Panc1 (cell line): ENCODE measurements at places on chromosomes 5 and 9.

DNA sequence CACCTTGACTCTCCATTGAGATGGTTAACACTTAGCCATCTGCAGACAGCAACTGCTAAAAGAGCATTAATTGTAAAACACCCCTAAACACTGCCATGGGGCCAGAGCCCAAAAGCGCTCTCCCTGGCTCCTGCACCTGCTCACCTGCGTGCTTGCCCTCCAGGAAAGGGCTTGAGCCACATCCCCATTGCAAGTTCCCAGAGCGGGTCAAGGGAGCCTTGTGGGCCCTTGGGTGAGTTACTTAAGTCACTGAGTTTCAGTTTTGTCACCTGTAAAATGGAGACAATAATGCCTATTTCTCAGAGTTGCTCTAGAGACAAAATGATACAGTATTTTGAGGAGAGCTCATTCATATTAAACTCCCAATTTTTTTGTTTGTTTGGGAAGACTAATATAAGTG lies 967.8 kb downstream of the PTPRD start:
- DNase-seq: no peak

GRCh38 chr9:19186232-19186631 lies 44.3 kb upstream of the DENND4C start:
- no peak for DNase-seq

DNA sequence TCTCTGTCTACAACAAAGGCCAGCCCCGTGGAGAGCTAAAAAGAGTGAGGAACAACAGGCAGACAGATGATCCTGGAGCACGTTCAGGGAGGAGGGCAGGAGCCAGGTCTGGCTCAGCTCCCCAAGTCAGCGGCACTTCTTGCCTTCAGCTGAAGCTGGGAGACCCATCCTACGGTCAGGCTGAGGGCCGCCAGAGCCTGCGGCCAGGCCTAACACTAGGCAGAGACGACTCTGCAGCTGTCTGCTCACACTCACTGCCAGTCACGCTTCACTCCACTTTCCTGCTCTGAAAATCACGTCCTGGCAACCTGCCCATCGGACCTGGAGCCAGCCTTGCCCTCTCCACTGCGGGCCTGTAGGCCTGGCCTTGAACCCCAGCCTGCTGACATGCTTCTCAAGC lies 160.9 kb upstream of the LHFPL2 start:
- no peak for DNase-seq

DNA sequence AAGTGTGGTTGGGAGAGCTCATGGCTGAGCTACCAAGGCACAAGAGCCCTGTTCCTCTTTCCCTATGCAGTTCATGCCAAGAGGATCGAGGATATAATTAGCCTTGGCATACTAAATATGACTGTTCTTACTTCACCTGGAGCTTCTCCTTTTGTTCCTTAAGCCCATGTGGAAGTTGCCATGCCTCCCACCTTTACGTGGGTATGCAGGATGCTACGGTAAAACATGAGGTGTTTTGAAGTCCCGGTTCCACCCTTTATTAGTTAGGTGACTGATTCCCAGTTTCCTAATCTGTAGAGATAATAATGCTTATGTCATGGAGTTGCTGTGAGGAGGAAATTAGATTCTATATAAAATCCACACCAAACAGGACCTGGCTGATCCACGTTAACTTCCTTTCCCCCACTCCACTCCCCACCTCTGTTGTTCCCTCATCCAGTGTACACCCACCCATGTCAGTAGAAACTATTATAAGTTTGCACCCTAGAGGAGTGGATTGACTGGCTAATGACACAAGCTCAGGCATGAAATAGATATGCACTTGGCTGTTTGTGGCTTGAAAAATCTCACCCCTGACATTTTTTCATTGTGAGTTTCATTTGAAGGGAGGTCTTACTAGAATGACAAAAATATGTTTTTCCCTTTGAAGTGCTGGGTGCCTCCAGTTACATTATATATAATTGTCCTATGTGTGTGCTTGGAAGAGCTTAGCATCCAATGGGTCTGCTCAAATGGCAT lies 36.8 kb upstream of the SHOC1 start:
- DNase-seq: no peak

- DNase-seq: peak; percentile 18
Measured at GRCh38 chr5:142748568-142749249, 21.5 kb upstream of the ARHGAP26 start.

GRCh38 chr5:27797220-27797619 lies 758.8 kb upstream of the CDH9 start:
- DNase-seq: no peak

- DNase-seq: no peak
Measured at GRCh38 chr9:123493627-123494026, 137.6 kb downstream of the CRB2 start.

- DNase-seq: no peak
Measured at GRCh38 chr9:97978371-97979130, 4.6 kb upstream of the ANP32B start.

- DNase-seq: no peak
Measured at GRCh38 chr5:78508186-78508765, 140.3 kb downstream of the LHFPL2 start.

DNA sequence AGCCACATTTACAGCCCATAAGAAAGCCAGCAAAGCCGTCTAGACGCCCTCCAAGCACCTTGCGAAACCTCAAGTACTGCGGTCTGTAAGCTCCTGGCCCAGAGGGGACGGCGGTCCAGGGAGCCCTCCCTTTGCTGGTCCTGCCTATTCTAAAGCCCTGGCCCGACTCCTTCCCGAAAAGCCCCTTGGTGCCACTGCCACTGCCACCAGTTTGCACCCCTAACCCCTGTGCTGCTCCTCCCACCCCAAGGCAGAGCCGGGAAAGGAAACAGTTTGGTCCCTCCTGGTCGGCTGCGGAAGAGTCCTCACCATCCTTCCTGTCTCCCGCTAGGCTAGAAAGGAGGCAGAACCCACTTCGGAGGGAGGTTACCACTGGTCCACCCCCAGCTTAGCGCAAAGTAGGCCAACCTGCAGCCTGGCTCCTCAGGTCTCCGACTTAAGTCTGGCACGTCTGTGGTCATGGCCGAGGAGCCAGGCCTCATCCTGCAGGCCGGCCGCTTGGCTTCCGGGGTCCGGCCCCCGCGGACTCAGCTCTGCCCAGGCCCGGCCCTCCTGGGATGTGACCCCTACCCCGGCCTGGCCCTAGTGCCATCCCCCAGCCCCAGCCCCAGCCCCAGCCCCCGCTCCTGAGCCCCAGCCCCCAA lies 916 bp downstream of the TOR1A start:
- no peak for DNase-seq

DNA sequence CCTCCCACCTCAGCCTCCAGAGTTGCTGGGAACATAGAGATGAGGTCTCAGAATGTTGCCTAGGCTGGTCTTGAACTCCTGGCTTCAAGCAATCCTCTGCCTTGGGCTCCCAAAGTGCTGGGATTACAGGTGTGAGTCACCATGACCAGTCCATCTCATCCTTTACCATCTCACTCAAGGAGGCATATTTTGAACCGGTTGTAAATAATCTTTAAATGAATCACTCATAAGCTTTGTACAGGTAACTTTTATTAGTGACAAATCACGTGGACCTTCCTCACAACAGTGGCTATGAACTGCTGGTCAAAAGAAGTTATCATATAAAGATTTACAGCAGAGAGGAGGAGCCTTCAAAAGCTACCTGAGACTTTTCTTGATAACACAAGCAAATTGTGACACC lies 70.7 kb downstream of the RFK start:
- no peak for DNase-seq

GRCh38 chr9:101247297-101247696 lies 137.5 kb downstream of the BAAT start:
- no peak for DNase-seq
